ENCODE measurements at places on chromosomes 2 and 18.
A peak's percentile ranks its signal among the peaks of the same experiment; 100 is the strongest.

DNA sequence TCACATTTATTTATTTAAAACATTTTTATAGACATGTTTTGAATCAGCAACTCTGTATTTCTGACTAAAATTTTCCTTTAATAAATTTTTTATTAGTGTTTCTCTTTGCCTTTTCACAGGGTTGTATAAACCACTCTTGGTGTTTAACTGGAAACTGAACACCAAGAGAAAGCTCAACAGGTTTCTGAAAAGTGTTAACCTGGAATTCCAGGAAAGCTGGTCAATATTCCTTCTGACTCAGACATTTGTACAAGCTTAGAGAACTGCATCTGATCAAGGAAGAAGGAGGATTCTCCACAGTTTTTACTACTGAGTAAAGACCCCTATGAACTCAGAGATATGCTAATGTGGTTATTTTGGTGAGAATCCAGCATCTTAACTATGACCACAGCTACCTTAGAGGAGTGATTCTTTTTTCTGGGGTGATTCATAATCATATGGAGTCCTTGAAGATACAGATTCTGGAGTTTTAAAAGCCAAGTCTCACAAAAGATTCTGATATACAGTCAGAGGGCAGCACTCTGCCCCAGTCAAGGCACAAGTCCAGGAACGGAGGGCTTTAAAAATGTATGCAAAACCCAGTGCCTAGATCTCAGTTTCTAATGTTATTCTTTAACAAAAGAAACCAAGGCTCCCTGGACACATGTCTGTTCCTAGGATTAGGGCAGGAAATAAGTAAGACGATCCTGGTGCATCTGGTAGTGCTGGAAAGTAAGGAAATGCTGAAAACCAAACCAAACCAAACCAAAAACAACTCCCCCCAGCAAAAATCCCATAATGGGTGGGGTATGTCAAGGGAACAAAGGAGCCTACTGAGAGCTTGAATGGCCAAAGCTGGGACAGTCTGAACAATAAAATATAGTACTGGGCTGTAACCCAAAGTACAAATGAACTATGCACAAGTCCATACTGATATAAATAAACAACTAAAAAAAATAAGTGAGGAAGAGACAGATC, 85.1 kb upstream of the FZD5 start:
- peak; percentile 33 for DNase-seq

- no peak for DNase-seq
Measured at GRCh38 chr18:78605255-78605654, 374.4 kb upstream of the SALL3 start.

GRCh38 chr2:132282911-132283310, 121.2 kb upstream of the ANKRD30BL start:
- DNase-seq: no peak

- DNase-seq: peak; percentile 88
Measured at GRCh38 chr2:118430510-118431164, 342.4 kb downstream of the INSIG2 start.

GRCh38 chr2:36886664-36887063, 79.7 kb downstream of the STRN start:
- no peak for DNase-seq

DNA sequence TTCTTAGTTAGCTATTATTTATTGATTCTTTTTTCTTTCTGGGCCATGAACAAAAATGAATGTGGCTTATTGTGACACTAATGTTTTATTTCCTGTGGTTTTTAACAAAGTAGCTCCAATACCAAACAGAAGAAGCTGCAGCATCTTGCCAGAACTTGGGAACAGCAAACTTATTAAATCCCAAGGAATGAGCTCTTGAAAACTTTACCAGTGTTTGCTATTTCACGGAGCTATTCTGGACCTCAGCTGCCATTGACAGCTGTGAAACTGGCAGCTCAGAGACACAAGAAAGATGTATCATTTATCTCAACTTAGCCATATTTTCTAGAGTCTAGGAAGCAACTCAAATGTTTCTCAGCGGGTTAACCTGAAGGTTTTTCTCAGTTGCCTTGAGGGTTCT, 91.0 kb upstream of the NEUROD1 start:
- no peak for DNase-seq

DNA sequence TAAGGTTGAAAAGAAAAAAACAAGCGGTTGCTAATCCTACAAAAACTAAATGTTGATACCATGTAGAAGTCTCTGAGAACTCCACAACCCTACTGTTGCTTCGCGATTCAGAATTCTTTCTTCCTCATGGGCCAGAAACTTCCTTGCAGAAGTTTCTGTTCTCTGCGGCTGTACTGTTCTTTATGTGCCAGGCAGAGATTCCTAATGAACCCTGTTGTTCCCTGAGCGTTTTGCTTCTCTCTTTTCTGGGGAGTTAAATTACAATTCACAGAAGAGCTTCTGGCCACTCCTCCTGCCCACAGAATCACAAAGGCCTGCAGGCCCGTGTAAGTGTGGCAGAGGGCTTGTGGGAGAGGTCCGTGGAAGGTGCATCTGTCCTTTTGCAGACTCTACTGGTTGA, 1.8 kb upstream of the THNSL2 start:
- no peak for DNase-seq

- DNase-seq: no peak
Measured at GRCh38 chr2:67164771-67165522, 232.2 kb upstream of the ETAA1 start.

DNA sequence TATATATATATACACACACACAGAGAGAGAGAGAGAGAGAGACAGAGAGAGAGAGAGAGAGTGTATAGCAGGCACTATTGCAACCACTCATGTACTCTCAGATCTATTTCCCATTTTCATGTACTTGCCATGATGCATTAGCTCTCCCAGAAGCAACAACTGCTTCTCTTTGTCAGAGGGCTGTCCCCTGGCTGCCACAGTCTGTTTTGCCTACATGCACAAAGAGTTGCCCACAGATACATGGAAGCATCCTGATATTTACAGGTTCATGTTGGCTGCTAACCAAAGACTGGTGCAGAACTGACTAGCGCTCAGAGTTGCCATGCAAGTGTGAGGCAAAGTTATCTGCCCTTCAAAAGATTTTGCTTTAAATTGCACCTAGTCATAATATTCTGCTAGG, 469.3 kb upstream of the ZNF804A start:
- DNase-seq: no peak

DNA sequence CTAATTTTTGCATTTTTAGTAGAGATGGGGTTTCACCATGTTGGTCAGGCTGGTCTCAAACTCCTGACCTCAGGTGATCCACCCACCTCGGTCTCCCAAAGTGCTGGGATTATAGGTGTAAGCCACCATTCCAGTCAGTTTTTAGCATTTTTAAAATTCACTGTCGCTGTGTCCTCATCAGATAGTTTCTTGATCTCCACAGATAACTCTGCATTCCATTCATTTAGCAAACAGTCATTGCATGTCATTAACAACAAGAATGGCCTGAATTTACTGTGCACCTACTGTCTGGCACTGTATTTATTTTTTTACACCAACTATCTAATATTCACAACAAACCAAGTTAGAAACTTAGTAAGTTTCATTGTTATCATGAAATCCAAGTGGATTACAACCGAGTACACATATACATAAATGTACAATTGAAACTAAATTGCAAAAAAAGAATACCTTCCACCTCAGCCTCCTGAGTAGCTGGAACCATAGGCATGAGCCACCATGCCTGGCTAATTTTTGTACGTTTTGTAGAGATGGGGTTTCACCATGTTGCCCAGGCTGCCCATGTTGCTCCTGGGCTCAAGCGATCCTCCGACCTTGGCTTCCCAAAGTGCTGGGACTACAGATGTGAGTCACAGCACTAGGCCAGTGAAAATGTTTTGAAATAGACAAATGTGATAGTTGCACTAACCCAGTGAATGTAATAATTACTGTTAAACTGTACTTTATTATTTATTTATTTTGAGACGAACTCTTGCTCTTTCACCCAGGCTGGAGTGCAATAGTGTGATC, 4.3 kb downstream of the MCEE start:
- DNase-seq: no peak

DNA sequence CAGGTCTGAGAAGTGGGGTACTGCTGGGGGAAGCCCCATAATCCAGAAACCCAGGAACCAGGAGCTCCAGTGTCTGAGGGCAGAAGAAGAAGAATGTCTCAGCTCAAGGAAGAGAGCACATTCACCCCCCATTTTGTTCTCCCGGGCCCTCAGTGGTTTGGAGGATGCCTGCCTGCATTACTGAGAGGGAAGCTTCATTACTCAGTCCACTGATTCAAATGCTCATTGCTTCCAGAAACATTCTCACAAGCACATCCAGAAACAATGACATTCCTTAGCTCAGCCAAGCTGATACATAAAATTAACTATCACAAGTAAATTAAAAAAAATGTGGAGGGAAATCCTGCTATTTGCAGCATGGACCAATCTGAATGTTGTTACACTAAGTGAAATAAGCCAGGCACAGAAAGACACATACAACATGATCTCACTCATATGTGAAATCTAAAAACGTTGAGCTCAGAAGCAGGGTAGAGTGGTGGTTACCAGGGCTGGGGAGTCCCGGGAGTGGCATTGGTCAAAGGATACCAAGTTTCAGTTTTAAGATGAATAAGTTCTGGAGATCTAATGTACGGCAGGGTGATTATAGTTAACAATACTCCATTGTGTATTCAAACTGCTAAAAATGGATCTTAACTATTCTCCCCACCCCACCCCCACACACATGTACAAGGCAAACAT, 459.3 kb downstream of the GALR1 start:
- no peak for DNase-seq

DNA sequence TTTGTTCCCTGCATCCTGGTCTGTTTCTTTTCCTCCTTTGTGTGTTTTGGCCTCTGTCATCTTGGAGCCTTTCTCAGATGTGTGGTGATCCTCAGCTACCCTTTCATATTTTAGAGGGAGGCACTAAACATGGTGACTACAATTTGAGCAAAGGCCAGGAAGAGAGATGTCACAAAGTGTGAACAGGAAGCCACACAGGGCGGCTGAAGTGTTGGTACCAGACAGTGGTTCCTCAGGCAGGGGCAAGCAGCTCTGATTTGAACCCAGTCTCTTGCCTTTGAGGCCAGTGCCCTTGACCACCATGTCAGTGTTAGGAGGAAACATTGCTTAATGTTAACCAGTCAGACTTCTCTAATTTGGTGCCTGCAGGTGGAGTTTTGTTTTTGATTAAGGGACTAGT, 9.2 kb downstream of the LRRFIP1 start:
- no peak for DNase-seq
